ENCODE measurements at places on chromosomes 13 and 19. TPM values are rescaled to one million over a fixed set of nuclear protein-coding genes. Genes with fewer than 3 reads are reported as not detected.

ZIK1 gene
- 3.9 TPM for total RNA-seq

KCNJ14 gene
- 0.20 TPM for total RNA-seq

ZNF441 gene
- 6.5 TPM for total RNA-seq

DCUN1D2 gene
- 5.2 TPM for total RNA-seq

FUT6 gene
- total RNA-seq, result not detected

SIGLEC8 gene
- total RNA-seq, result not detected

TIMM44 gene
- total RNA-seq, result 28.2 TPM

DNA sequence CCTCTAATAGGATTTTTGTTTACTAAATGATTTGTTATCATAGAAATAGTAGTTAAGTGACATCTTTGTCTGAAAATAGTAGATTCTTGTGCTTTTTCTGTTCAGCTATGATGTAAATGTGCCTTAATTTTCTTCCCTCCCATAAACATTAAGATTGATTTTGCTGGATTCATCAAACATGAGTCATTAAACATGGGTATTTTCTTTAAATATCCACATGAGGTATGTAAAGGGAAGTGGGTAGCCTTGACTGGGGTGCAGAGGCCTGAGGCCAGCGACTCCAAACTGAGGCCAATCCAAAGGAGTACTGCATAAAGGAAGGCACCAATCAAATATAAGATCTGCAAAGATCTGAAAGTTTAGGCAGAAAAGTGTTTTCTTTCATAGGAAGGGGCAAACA, 3.7 kb downstream of the ZNF136 start:
- DNase-seq, result peak; percentile 51

- no peak for DNase-seq
These were observed 5.8 kb downstream of the OXGR1 start for GRCh38 chr13:96988441-96988840.

DNA sequence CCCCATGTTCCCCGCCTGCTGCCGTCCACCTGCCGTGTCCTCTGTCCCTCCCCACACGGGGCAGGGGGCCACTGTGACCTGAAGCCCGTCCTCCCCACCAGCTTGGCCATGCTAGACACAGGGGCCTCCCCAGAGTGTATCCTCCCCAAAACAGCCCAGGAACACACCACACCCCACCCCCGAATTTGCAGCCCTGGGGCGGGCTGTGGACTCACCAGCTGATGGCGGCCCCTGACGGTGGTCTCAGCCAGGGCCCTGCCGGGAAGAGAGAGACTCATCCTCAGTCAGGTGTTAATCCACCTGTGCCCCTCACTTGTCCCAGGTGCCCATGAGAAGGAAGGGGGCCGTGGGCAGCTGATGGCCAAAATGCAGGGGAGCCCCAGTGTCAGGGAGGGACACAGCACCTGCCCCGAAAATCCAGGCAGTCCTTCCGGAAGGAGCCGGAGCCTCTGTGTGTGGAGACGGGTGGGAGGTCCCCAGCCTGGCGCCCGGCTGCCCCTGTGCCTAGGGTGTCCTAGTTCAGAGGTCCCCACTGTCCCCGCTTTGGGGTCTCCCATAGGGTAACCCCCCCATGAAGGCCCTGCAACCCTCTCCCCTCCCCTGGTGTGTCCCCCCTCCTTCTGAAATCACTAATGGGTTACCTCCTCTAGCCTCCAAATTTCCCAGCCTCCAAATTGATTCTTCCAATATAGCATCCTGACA, 39.3 kb upstream of the TCF3 start:
- no peak for DNase-seq

DNA sequence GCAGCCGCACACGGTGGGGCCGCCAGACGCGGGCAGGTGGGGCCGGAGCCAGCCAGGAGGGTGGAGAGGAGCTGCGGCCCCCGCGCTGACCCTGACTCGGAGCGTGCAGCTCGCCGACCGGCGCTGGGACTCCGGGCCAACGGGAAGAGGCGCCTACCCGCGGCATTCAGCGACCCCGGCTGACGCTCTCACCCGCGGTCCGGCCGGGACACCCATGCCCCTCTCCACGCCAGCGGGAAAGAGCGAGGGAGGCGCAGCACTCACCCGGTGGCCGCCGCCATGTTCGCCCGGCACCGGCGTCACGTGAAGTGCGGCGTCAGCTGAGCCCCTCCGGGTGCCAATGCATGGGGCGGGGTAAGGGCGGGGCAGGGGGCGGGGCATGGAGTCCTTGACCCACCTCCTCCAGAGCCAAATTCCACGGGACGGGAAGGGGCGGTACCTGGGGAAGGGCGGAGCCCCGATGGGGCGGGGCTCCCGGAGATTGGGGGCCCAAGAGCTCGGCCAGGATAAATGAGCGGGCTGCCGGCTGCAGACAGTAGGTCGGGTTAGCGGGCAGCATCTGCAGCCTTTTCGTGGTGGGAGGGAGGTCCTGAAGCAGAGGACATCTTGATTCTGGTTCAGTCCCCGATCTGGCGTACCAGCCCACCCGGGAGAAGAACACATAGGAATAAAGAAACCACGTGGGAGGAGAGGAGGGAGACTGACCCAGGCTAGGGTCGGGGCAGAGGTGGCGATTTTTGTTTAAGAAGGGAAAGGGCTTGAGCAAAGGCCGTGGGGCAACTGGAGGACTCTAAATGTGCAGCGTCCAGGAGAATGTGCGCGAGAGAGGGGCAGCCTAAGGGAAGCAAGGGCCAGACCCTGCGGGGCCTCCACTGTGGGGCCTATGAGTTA, at the start of gene PEPD:
PEPD (minus strand) TSS at position 312 of the 891 bp plus-strand sequence; CDS start at position 281, 31 bp downstream.
- DNase-seq, result peak; percentile 90

GRCh38 chr13:86839221-86839620, 832.0 kb upstream of the SLITRK5 start:
- no peak for DNase-seq

DNA sequence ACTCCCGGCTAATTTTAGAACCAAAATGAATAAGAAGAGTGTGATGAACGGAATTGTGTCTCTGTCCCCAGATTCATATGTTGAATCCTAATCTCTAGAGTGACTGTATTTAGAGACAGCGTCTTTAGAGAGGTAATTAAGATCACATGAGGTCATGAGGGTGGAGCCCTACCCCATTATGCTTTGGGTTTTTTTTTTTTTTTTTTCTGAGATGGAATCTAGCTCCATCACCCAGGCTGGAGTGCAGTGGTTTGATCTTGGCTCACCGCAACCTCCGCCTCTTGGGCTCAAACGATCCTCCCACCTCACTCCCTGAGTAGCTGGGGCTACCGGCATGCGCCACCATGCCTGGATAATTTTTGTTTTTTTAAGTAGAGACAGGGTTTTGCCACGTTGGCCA, 27.9 kb downstream of the FBXO27 start:
- DNase-seq, result no peak

GRCh38 chr19:2768365-2769132, 14.5 kb downstream of the SGTA start:
- DNase-seq, result no peak

- no peak for DNase-seq
These were observed 32.8 kb downstream of the ANKRD10 start for GRCh38 chr13:110881839-110882627.
